HuH-7.5 (cell line): ENCODE measurements at places on chromosomes 11 and 22.

- DNase-seq, result no peak
These were observed 21.0 kb downstream of the GUCY1A2 start for GRCh38 chr11:106997227-106997626.

DNA sequence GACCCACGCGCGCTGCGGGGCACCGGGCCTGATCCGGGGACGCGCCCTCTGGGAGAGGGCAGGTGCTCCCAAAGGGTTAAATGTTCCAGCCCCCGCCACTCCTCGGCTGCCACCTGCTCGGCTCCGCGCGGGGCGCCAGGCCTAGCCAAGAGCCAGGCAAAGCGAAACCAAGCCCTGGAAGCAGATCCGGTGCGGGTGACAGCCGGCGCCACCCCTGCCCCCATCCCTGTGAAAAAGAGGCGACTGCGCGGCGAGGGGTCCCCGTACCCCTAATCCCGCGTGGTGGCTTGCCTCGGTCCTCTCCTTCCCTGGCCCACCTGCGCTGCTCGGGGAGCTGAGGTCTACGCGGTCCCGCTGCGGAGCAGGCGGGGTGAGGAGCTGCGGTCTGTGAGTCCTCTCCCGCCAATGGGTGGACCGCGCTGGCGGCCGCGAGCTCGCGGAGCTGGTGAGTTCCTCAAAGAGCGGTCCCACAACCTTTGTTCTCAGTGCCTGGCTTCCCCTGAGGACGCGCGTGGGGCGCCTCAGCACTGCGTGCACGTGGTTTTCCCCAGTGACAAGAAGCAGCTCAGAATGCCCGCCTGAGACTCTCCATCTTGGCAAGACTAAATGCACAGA, at the start of gene ME3:
Gene ME3, minus strand, starts transcription at position 610 of the 615 bp plus-strand sequence.
- DNase-seq, result no peak

DNA sequence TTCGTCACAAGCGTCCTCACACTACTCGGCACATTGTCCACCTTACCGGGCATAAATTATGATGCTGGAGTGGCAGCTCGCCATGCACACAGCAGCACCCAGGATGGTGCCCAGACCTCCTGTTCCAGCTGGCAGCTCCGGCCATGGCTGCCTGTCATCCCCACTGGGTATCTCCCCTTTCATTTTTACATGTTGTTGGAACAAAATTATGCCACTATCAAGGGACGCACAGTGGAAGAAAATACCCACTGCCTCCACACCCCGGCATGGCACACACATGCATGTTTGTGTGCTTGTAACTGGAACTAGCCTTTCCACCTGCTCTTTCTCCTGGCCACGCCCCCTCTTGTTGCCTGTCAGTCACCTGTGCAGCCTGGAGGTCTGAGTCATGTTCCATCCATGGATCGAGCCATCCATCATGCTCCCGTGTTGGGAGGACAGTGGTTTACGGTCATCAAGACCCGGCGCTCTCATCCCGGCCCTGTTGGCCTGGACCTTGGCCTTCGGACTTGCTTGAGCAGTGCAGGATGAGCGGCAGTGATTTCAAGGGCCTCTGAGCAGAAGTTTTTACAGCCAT, 1069.6 kb downstream of the BRD1 start:
- no peak for DNase-seq

DNA sequence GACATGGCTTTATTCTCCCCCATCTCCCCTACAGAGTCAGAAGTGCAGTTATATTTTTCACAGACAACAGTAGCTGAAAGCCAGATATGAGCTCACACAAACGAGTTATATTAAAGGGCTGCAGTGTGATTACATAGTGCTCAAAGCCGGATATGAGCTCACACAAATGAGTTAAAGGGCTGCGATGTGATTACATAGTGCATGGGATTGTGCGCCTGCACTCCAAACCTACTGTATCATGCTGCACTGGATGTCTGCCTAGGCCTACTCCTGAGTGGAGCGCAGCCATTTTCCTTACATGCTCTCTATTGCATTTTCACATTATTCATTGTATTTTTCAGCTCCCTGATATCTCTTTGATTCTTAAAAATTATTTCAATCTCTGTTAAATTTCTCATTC, 414.6 kb upstream of the LARGE1 start:
- DNase-seq, result no peak

DNA sequence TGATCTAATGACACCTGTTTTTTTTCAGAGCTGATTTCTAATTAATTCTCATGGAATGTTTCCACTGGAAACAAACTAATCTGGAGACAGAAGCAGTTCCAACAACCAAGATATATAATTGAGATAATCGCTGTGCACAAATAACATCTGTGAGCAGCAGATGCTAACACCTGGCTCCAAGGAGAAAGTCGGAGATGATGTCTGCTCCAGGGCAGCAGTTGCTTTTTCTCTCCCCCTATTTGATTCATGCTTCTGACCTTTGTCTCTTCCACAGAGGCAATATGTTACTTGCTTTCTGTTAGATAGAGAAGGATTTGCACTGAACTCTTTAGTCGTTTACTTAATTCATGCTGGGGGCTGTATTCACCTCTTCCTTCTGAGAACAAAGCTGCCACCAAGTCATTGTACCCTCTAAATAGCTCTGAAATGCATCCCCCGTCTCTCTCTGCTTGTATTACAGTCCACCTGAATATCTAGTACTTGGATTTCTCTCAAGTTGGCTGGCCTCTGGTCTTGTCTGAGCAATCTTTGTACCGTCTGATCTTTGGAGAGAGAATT, 187.4 kb downstream of the MYO18B start:
- no peak for DNase-seq

- DNase-seq, result no peak
These were observed 716 bp downstream of the GRM5 start for GRCh38 chr11:89065066-89065465.

- peak; percentile 85 for DNase-seq
These were observed 657 bp downstream of the IGHMBP2 start for GRCh38 chr11:68904248-68904847.

GRCh38 chr11:10414181-10414580, 40.9 kb upstream of the AMPD3 start:
- no peak for DNase-seq

DNA sequence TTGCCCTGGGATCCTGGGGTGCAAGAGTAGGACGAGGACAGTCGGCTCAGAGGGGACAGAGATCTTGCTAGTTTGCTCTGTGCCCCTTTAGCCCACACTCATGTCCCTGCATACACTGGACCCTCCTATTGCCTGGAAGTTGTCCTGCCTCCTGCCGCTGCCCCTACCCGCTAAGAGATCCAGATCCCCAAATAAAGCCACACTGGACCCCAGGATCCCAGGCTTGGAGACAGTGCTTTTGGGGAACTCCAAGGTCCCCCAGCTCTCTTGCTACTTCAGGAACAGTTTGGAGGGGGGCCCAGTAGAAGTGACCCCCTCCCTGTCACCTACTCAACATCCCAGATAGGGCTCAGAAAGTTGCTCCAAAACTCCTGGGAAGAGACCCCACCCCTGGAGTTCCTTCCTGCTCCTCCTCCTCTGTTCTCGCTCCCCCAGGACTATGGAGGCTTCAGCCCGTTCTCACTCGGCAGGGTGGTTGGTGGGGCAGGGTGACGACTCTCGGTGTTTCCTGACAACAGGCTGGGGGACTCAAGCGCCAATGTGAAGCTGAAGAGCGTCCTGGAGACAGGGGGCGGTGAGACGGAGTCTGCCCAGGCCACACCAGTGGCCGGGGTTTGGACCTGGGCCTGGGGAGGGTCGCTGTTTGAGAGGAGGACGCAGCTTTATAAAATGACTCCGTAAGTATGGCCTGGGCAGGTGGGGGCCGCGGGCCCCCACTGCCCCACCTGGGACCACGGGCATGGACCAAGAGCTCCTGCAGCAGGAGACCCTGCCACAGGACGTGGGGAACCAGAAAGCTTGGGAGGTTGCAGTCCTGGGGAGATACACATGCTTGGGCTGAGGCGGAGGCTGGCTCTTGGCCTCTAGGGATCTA, 19.2 kb upstream of the TUB start:
- no peak for DNase-seq

- DNase-seq, result no peak
These were observed 53.3 kb upstream of the SYN3 start for GRCh38 chr22:33111491-33111890.

- no peak for DNase-seq
These were observed 44.5 kb upstream of the RRM1 start for GRCh38 chr11:4050138-4050537.

- DNase-seq, result no peak
These were observed 8.2 kb upstream of the MICAL3 start for GRCh38 chr22:18032455-18033101.

GRCh38 chr22:38246692-38247091, 26.1 kb downstream of the TMEM184B start:
- DNase-seq, result no peak

GRCh38 chr11:78856211-78856610, 281.5 kb upstream of the NARS2 start:
- DNase-seq, result no peak

DNA sequence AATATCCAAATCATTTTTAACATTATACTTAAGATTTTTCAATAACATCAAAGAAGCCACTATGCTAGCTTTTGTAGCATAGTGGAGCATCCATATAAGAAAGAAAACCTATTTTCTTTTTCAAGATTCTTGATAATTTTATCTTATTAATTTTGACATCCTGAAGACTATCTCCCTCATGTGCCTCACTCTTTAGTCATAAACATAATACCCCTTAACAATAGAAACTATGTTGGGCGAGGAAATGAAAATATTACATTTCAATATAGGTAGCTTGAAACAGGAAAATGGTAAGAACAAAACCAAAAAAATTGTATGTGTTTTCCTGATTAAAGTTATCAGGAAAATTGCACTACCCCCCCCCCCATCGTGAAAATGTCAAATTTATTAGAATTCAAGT, 40.1 kb downstream of the ELMOD1 start:
- no peak for DNase-seq

- no peak for DNase-seq
These were observed 10.9 kb downstream of the TRIM22 start for GRCh38 chr11:5700421-5701054.

DNA sequence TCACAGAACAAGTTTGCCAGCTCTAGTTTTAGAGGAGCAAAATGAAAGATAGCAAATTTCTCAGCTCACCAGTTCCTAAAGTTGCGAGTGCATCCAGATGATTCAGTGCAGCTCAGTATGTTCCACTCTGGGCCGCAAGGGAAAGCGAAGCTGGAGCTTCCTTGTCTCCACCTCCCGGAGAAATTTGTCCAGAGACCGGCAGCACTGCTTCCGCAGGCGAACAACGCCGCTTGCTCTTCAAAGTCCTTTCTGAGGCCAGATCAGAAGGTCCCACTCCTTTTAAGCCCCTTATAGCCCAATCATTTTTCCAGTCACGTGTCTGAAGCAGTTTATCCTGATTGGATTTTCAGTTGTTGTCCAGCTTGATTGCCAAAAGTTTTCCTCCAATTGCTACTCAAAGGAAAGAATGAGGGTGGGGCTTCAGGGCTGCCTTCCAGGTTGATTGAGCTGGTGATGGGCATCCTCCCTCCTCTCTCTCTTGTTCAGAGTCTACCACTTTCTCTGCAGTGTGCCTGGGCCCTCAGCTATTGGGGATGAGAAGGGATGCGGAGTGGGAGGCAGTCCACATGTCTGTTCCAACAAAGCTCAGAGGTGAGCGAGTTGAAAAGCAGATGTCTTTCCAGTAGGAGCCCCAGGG, at the start of gene ZNF280A:
Gene ZNF280A, minus strand, starts transcription at position 251 of the 637 bp plus-strand sequence. CDS start 4,640 bp downstream, outside the sequence.
- DNase-seq, result peak; percentile 64

DNA sequence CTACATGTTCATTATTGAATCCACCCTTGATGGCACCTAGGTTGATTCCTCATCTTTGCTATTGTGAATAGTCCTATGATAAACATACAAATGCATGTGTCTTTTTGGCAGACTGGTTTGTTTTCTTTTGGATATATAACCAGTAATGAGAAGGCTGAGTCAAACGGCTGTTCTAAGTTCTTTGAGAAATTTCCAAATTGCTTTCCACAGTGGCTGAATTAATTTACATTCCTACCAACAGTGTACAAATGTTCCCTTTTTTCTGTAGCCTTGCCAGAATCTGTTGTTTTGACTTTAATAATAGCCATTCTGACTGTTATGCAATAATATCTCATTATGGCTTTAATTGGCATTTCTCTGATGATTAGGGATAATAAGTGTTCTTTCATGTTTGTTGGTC, 184.9 kb downstream of the CASP12 start:
- DNase-seq, result no peak

- DNase-seq, result no peak
These were observed 77.9 kb downstream of the PIWIL3 start for GRCh38 chr22:24696551-24697001.

- DNase-seq, result no peak
These were observed 20.6 kb upstream of the YWHAH start for GRCh38 chr22:31923747-31924146.

DNA sequence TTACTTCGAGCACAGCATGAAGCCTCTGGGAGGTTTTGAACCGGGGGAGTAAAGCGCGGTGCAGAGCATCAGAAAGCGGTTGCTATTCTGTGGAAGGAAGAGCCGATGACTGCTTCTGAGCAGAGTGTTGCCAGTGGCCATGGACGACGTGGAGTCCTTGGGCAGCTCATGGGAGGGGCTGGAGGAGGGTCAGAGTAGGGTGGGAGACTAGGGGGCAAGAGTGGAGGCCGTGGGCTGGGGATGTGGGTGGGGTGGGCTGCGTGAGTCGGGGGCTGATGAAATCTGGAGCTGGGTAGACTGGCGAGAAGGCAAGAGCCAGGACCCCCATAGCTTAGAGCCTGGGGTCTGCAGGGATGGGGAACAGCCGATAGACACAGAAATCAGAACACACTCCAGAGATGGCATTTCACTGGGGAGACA, 40.2 kb downstream of the TBC1D22A start:
- no peak for DNase-seq

DNA sequence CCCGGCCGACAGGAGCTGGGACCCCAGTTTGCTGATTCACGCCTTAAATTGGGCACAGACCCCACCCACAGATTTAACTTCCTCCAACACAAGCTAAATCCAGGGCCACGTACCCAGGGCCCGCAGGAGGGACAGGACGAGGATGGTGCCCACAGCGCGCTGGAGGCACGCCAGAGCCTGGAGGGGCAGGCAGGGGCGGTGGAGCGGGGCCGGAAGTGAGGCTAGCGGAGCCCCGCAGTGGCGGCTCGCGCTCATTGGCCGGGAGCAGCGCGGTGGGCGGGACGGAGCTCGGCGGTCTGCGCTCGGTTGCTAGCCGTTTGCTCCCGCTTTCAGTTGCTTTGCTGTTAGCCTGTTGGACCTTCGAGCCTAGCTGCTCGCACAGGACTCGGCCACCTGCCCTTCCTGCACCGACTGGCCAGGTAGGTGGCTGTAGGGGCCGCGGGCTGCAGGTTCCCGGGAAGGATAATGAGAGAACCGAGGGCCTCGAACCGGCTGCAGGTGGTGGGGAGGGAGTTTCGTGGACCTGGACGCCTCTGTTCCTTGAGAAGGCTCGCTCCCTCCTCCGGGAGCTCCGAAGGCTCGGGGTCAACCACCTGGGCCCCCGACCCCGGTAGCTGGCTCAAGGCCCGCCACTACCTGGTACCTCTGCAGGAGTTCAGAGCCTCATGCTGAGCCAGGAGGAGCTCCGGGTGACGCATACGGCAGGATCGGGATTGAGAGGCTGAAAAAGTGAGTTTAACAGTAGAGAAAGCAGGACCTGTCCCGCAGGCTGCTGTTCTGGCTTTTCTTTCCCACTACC, at the start of gene CCDC134:
Gene CCDC134, plus strand, starts transcription at position 332 of the 799 bp plus-strand sequence. CDS start 8,212 bp downstream, outside the sequence.
- peak; percentile 81 for DNase-seq

- no peak for DNase-seq
These were observed 88.8 kb upstream of the SEPTIN5 start for GRCh38 chr22:19625331-19626041.
